DMS79 (cell line): ENCODE measurements at places on chromosomes 13 and 19.

GRCh38 chr19:15138427-15138826 lies 31.2 kb downstream of the SYDE1 start:
- DNase-seq = no peak

DNA sequence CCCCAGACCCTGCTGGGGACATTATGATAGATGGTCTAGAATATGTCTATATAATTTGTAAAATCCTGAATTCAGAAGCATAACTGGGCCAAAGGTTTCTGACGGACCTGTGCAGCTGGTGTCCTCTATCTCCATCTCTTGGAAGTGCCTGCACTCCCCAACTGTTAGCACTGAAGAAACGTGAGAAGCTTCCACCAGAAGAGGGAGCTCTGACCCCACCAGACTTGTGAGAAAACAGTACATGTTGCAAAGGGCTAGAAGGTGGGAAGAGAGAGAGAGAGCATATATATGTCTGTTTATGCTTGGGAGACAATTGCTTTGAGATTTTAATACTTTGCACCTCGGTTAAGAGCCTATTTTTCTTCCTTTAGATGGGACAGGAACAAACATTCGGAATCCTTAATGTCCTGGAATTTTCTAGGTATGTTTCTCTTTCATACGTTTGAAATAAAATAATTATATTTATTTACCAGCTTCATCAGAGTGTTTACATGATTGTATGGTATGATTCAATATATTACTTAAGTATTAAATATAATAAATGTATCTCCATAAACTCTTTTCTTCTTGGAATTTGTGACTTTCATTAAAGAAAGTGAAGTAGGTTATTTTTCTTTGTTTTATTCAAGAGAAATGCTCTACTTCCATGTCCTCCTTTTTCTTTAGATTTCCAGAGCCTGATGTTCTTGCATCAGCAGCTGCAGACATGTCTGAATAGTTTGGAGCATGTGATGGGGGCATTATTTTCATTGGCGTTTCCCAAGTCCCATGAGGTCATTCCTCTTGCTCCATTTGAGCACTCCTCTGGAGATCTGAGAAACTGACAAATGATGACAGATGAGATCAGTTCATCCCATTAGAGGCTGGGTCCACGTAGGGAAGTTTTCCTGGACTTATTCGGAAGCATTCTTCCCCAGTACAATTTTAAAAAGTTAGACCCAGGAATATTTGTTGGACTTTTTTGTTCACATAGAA lies 202.9 kb downstream of the ATP8A2 start:
- DNase-seq = peak; percentile 70

DNA sequence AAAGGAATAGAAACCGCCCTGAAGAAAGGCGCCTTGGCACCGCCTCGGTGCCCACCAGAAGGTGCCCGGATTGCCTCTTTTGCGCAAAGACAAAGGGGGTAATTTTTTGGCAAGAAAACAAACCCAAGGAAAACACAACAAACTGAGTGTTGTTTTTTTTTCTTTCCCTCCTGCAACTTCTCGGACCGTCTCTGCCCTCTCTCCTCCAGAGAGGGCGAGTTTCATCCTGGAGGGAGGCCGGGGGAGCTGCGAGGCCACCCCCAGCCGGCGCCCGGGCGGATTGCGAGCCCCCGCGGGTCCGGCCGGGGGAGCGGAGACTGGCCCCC lies 2.3 kb downstream of the ZNF536 start:
- DNase-seq = no peak

DNA sequence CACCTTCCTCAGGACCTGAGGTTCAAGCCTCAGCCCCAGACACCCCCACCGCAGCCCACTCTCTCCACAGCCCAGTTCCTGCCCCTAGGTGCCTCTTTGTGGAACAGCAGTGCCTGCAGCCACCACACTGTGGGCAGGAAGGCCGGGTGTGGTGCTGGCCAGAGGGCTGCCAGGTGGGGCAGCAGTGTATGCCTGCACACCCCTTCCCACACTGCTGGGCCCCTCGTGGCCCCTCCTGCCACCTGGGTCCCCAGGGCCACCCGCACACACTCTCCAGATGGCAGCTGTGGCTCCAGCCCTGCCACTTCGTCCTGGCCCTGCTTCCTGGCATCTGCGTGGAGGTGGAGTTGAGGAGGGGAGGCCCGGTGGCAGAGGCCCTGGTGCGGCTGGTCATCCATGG lies 35.1 kb downstream of the HPN start:
- DNase-seq = no peak

DNA sequence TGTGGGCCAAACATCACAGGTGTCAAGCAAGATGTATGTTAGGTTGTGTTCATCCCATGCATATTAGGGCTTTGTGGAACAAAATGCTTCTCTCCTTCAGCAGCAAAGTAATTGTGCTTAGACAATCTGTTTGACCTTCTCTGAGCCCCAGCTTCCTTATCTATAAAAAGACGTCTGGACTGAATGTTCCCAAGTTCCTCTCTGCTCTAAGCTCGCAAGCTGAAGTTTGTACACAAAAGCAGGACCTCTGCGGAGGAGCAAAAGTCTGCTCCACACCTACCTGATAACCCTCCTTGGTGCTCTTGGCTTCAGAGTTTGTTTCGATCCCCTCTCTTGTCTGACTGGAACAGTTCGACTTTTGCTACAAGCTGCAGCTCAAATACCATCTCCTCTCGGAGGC lies 95.7 kb upstream of the UBL3 start:
- DNase-seq = no peak

DNA sequence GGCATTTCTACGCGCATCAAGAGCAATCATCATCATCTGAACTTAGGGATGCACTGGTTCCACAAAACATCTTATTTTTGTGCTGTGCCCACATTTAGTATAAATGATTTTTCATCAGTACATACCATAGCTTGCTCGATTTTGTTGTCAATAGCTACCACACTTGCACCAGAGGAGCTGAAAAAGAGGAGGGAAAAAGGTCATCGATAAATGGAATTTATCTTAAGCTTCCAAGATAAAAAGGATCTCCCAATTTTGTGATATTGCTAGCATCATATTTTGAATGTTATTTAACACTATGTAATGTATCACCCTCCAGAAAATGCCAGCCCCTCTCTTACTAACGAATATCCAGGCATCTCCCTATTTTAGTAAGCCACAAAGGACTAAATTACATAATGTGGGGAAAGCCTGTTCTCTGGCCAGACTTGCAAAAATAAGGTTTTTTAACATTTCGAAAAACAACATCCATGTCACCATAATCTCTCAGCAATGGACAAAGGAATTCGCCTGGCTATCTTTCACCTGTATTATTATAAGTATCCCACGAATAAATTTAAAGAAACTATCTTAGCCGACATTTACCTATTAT lies 62.4 kb downstream of the SERP2 start:
- no peak for DNase-seq

DNA sequence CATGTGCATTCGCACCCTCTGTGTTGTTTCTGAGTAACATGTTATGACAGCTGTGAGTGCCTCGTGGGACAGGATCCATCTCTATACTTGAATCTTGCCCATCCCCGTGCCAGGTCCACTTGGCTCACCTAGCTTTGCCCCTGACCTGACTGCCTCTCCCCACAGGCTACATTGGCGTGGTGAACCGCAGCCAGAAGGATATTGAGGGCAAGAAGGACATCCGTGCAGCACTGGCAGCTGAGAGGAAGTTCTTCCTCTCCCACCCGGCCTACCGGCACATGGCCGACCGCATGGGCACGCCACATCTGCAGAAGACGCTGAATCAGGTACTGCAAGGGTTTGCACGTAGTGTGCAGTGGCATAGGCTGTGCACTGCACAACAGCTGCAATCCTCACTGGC lies 53.2 kb downstream of the TMED1 start:
- DNase-seq = no peak

- DNase-seq = no peak
Measured at GRCh38 chr13:100175078-100175802, 86.3 kb downstream of the PCCA start.

GRCh38 chr13:95527955-95528354 lies 24.6 kb upstream of the CLDN10 start:
- no peak for DNase-seq

GRCh38 chr13:26440111-26440510 lies 117.4 kb upstream of the WASF3 start:
- DNase-seq = no peak

GRCh38 chr13:93446238-93446637 lies 219.6 kb downstream of the GPC6 start:
- DNase-seq = peak; percentile 52

DNA sequence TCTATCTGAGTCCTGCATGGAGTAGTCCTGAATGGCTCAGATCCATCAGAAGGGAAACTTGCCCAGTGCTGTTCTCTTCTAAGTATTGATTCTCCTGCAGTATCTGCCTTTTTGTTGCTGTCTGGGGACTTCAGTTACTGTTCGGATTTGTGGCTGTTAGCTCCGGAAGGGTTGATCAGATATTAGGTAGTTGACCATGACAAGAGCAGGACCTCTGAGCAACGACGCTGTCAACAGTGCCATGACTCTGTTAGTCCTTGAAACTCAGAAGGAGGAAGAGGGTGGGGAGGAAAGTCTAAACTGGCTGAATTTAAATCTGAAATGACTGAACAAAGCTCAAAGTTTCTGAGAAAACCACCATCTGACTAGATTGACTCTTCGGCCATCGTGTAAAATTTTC lies 42.2 kb downstream of the CCNE1 start:
- DNase-seq = no peak

DNA sequence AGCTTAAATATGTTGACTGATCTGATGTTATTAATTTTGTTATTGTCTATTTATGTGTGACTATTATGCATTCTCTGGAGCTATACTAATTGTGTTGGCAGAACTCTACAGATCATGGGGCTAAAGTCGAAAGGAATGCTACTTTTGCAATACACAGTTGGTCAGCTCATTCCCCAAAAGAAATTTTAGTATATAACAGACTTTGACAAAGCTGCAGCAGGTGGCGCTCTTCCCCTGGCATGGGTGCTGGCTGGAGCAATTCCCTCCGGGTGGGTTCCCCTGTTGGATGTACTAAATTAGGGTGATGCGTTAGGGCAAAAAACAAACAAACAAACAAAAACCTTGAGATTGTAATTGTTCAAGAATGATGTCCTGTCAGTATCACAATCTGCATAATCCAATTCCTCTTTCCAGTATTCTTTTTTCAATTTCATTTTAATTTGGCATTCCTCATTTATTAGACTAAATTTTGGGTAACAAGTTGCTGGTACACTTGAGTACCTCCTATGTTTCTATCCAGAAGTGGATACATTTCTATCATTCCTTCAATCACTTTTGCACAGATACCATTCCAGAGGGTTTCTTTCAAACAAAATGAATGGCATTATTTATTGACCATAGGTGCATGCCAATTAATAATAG lies 322.8 kb upstream of the EDNRB start:
- DNase-seq = no peak
